Smooth muscle cell of the brain vasculature (primary cell): ENCODE measurements at places on chromosomes 16 and 17.

DNA sequence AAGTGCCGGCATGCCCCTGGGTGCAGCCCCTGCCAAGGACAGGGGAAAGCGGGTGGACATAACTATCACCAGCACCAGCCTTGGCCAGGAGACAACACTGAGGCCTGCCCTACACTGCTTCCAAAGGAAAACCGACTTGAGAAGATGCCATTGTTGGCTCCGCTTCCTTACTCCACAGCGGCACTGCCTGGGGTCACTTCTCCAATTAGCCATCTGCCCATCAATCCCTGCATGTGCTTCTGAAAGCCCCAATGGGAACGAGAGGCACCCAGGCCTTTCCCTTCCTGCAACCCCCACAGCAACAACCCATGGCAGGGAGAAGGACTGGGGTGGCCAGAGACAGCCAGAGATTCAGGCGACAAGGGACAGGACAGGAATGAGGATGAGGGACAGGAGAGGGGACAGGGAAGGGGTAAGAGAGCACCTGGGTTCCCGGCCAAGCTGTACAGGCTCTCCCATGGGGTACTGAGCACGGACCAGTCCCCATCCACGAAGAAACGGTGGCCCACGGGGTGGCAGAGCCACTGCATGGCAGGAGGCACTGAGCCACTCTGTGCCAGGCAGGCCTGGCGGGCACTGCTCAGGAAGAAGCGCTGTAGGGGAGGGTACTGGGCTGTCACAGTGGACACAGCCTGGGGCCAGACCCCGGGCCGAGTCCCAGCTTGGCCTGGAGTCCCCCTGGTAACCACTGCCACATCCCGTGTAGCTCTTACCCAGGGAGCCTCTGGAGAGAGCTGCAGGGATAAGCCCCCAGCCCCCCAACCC is 21.2 kb downstream of the SREBF1 start:
- DNase-seq: no peak

DNA sequence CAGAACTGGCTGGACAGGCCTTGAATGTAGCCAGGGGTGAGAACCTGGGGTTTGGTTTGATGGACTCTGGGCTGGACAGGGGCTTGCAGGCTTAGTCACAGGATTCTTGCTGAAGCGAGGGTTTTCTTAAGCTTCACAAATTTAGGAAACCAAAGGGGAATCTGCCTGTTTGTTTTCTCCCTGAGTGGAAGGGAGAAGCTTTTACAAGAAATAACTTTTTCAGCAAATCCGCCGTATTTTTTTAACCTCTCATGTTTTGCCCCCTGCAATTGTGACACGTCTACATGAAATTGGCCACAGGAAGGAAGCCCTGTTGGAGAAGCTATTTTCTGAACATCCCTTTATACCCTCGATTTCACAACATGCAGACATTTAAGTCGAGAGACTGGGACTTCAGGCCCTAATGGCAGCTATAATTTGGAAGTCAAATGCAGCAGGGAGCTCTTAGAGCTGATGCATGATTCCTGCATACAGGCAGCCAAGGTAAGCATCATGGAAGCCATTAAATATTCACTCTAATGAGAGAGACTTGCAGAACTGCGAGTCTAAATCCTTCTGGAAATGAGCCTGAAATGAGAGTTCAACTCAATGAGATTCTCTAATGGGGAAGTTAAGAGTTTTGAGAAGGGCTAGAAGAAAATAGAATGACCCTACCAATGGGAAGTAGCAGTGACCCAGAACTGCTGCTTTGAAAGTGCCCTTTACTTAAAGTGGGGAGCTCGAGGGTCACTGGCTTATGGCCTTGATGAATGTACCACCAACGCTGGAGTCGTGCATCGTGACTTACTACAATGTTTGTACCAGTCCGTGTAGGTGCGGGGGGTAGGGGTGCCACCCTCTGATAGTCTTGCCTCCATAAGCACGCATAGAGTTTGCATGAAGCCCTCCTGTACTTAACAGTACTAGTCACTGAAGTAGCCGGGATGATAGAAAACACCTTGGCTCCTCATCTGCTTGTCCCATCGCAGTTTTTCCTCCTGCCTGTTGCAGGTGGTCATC is 45.1 kb upstream of the IRF8 start:
- DNase-seq: no peak

GRCh38 chr16:81716478-81717225 is 62.4 kb upstream of the PLCG2 start:
- no peak for DNase-seq

DNA sequence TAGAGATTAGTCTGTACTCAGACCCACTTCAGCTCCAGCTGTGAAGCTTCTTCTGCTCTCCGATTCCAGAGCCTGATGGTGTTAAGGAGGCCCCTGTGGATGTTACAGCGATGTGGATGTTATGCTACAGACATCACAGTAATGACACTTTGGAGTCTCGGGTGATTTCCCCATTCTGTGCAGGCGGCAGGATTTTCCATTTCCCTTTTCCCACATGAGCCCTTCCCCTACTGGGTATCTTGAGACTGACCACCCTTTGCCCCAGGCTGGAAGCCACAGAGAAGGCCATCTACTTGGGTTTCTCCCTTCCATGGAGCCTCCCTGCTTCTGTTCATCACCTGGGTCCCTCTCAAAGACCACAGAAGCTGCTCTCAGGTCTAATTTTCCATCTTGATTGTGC is 78.3 kb downstream of the KCNJ12 start:
- no peak for DNase-seq

DNA sequence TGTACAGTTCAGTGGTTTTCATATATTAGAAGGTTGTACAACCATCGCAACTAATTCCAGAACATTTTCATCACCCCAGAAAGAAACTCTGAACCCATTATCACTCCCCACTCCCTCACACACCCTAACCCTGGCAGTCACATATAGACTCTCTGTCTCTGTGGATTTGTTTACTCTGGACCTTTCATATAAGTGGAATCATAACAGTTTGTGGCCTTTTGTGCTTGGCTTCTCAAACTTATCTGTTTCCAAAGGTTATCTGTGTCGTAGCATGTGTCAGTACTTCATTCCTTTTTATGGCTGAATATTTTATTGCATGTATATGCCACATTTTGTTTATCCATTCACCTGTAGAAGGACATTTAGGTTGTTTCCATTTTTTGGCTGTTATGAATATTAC is 12.4 kb downstream of the TENT4B start:
- no peak for DNase-seq

- no peak for DNase-seq
Observed at GRCh38 chr16:68732042-68732680, 4.9 kb upstream of the CDH1 start.

DNA sequence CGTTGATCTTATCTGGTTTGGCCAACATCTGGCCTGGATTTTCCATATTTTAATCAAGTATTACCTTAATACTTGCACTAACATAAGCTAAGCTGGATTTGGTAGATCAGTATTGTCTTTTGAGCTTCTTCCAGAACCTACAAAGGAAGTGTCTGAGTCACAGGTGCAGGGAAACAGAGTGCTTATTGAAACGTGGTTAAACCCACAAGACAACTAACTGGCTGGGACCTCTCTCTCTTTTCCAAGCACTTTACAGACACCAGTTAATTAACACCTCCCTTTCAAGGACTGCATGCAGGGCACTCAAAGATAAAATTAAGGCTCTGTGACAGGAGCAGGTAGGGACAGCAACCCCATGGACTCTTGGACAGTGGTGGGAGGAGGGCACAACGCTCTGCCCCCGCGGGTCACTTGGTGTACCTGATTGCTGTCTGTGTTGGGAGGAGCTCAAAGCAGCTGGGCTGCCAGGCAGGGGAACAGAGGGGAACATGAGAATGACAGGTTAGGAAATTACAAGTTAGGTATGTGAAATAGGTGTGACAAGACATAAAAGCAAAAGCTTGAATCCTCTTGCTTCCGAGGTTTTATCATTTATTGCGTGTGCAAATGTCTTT is 133.7 kb upstream of the MON1B start:
- no peak for DNase-seq

- DNase-seq: no peak
Observed at GRCh38 chr17:16417896-16418684, 2.7 kb downstream of the TRPV2 start.

- no peak for DNase-seq
Observed at GRCh38 chr17:19747829-19748806, at the start of gene ALDH3A1. Gene ALDH3A1, minus strand, starts transcription at chr17:19748298. Its CDS starts 3,169 bp downstream, at chr17:19745129.

DNA sequence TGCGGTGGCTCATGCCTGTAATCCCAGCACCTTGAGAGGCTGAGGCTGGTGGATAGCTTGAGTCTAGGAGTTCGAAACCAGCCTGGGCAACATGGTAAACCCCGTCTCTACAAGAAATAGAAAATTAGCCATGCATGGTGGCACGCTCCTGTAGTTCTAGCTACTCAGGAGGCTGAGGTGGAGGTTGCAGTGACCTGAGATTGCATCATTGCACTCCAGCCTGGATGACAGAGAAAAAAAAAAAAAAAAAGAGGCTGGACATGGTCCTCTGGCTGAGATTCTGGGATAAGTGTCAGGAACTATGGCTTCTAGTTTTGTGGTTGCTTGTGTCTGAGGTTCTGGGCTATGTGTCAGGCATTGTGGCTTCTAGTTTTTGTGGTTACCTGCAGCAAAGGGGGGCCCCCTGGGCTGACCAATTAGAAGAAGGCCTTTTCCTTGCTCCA is 7.0 kb downstream of the KSR1 start:
- no peak for DNase-seq

GRCh38 chr16:87856791-87857228 is 12.5 kb downstream of the SLC7A5 start:
- DNase-seq: no peak

DNA sequence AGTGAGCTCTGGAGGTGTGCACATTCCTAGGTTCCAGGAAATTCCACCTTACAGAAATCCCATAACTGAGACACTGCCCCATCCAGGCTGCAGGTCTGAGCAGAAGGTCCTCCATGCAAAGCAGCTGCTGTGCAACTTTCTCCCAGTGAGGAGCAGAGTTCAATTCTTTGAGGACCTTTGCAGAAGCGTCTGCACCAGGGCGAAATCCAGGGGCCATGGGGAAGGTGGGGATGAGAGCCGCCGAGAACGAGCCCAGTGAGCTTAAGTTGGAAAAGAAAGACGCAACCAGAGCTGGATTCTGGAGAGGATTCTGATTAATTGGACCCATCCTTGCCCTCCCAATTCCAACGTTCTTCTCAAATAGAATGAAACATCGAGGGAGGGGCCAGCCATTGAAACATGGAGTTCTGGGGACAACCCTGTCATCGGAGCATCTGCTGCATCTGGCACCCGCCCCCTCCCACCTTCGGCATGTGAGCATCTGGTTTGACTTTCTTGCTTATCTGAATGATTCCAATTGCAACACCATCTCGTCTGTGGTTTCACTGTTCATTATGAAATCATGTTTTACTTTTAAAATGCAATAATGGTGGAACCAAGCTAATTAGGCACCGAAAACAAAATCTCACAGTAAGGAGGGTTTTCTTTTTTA is 190.6 kb upstream of the FOXF1 start:
- DNase-seq: no peak

DNA sequence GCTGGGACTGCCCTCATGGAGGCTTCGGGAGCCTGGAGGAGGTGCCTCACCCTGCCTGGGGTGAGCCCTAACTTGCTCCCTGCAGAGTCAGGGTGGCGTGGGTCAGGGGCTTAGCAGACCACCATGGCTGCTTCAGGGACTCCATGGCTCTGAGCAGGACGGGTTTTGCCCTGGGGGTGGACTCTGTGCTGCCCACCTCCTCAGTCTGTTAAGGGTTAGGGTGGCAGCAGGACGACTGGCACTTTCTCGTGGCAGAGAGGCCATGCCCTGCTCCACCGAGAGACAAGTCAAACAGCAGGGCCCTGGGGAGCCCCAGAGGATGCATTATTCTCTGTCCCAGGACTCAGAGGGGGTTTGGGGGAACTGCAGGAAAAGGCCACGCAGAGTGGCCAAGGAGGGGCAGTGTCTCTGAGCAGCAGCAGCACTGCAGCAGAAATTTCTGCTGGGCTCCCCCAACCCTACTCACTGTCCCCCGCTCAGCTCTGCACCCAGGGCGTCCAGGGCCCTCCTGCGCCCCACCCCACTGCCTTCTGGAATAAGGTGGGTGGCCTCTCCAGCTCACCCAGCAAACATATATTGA is 1.8 kb upstream of the PRSS22 start:
- no peak for DNase-seq

- DNase-seq: no peak
Observed at GRCh38 chr16:73355981-73356380, 308.1 kb upstream of the ZFHX3 start.

DNA sequence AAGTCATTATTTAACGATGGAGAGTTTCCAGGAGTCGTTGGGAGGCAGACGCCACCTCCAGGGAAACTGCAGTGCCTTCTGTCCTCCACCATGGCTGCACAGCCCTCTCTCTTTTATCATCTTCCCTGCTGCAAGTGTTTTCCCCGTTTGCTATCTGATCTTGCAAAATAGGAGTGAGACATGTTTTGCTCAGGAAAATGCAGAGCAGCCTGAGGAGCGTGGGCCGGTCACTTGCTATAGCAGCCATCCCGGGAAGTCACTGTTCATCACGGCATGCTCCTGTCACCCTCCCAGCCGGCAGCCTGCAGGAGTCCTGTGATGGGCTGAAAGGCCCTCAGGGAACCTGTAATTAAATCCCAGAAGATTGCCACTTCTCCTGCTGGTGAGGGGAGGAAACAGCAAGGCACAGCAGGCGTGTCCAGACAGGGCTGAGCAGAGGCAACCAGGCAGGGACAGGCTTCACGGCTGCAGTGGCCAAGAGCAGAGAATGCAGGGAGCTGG is 143.1 kb downstream of the GSG1L start:
- DNase-seq: no peak

DNA sequence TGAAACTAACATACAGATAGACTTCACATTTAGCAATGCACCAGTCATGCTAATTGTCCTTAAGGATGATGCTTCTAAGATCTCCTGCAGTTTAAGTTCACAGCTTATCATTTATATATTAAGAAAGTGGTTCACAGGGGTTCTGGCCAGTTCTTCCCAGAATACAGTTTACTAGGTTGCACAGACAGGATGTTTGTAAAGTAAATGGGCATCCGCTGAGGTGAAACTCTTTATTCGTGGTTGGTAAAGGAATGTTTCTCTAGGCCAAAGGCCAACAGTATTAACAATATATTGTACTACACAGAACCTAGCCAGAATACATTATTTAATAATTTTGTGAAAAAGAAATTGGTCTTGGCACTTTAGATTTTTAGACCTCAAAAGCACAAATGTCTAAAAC is 1427.3 kb downstream of the CDH8 start:
- DNase-seq: no peak

GRCh38 chr16:77424871-77425604 is 9.8 kb downstream of the ADAMTS18 start:
- DNase-seq: no peak

- no peak for DNase-seq
Observed at GRCh38 chr16:85166699-85167588, 54.7 kb upstream of the CIBAR2 start.

DNA sequence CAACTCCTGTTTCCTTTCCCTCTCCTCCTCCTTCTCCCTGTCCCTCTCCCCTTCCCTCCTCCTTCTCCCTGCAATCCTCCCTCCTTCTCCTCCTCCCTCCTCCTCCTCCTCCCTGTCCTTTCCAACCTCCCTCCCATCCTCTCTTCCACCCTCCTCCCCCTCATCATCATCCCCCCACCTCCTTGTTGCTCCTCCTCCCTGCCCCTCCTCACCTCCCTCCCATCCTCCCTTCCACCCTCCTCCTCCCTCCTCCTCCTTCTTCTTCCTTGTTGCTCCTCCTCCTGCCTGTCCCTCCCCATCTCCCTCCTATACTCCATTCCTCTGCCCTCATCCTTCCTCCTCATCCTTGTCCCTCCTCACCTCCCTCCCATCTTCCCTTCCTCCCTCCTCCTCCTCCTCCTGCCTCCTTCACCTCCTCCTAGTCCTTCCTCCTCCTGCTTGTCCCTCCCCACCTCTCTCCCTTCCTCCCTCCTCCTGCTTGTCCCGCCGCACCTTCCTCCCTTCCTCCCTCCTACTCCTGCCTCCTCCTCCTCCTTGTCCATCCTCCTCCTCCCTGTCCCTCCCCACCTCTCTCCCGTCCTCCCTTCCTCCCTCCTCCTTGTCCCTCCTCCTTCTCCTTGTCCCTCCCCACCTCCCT is 222.5 kb downstream of the IRF8 start:
- no peak for DNase-seq
